SJSA1 (cell line): ENCODE measurements at places on chromosomes 6 and 20. TPM values are rescaled to one million over a fixed set of nuclear protein-coding genes. Genes with fewer than 3 reads are reported as not detected.

The ARFGEF3 gene
- total RNA-seq, result not detected in 2 replicates

The PCNA gene
- 391 and 409 TPM in 2 replicates for total RNA-seq

The STX16 gene
- total RNA-seq, result 26.2 and 32.7 TPM in 2 replicates

The GHRH gene
- total RNA-seq, result not detected in 2 replicates

The HRH3 gene
- not detected in 2 replicates for total RNA-seq

The SOX18 gene
- 61.7 and 70.0 TPM in 2 replicates for total RNA-seq

- no peaks in the 10 kb centered on the region for H3K36me3 ChIP-seq
- no peak for DNase-seq
- H3K4me1 ChIP-seq, result no peaks in the 10 kb centered on the region
- H3K27me3 ChIP-seq, result no peaks in the 10 kb centered on the region
- H3K4me3 ChIP-seq, result no peak overlapping the region
Observed at GRCh38 chr6:107770541-107770940, 53.6 kb downstream of the SCML4 start.

GRCh38 chr20:8234580-8234979, 102.5 kb downstream of the PLCB1 start:
- no peaks in the 10 kb centered on the region for H3K4me1 ChIP-seq
- H3K36me3 ChIP-seq, result no peaks in the 10 kb centered on the region
- H3K27me3 ChIP-seq, result no peaks in the 10 kb centered on the region
- no peak for DNase-seq

- H3K4me1 ChIP-seq, result no peaks in the 10 kb centered on the region
- H3K27me3 ChIP-seq, result no peaks in the 10 kb centered on the region
- H3K27ac ChIP-seq, result no peak overlapping the region
Observed at GRCh38 chr20:37886851-37887297, 16.1 kb upstream of the VSTM2L start.

GRCh38 chr6:100506651-100507050, 41.9 kb upstream of the SIM1 start:
- no peak for DNase-seq
- no peak overlapping the region for H3K4me3 ChIP-seq
- peaks cover 29% of the 10 kb centered on the region for H3K4me1 ChIP-seq
- no peaks in the 10 kb centered on the region for H3K27me3 ChIP-seq
- no peak overlapping the region for H3K27ac ChIP-seq
- peaks cover 20% of the 10 kb centered on the region for H3K36me3 ChIP-seq

DNA sequence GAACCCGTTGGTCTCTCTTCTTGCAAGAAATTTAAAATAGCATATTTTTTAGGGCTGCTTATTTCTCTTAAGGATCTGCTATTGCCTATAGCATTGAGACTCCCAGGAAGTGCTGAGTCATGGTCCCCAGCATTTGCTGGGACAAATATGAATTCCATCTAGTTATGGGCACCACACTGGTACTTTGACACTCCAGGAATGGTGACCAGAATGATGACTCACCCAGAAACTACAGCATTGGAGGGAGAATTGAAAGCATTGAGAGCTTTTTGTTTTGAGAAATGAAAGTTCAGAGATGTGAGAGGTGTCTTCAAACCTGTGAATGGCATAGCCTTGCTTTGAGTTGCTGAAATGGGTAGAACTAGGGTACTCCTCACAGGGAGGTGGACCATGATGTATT, 699.7 kb downstream of the DHX35 start:
- H3K27me3 ChIP-seq, result no peaks in the 10 kb centered on the region
- H3K4me3 ChIP-seq, result no peak overlapping the region
- H3K4me1 ChIP-seq, result no peaks in the 10 kb centered on the region
- DNase-seq, result no peak
- no peaks in the 10 kb centered on the region for H3K36me3 ChIP-seq

DNA sequence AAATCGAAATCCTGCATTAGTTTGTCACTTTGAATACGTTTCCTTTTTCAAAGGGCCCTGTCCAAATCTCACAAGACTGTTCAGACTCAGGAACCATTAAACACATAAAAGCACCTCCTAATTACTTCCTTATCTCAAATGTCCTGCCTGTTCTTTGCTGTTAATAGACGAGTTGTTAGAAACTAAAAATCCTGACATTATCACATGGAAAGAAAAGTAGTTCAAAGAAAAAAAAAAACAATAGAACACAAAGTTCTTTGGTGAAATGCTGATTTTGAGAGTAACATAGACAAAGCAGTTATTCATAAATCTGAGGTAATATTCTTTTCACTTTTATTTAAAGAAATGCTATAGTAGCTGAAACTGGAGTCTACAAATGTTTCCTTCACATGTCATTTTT, 12.1 kb upstream of the TAB2 start:
- peaks cover 18% of the 10 kb centered on the region for H3K4me1 ChIP-seq
- no peak for DNase-seq
- H3K27ac ChIP-seq, result no peak overlapping the region
- no peak overlapping the region for H3K4me3 ChIP-seq
- H3K27me3 ChIP-seq, result no peaks in the 10 kb centered on the region

GRCh38 chr20:33053291-33054106, at the start of gene BPIFB3:
Gene BPIFB3 (plus strand): TSS chr20:33053903. CDS start chr20:33055436, 1,533 bp downstream.
- H3K27me3 ChIP-seq, result no peaks in the 10 kb centered on the region
- DNase-seq, result no peak
- no peaks in the 10 kb centered on the region for H3K4me1 ChIP-seq
- H3K36me3 ChIP-seq, result no peaks in the 10 kb centered on the region

DNA sequence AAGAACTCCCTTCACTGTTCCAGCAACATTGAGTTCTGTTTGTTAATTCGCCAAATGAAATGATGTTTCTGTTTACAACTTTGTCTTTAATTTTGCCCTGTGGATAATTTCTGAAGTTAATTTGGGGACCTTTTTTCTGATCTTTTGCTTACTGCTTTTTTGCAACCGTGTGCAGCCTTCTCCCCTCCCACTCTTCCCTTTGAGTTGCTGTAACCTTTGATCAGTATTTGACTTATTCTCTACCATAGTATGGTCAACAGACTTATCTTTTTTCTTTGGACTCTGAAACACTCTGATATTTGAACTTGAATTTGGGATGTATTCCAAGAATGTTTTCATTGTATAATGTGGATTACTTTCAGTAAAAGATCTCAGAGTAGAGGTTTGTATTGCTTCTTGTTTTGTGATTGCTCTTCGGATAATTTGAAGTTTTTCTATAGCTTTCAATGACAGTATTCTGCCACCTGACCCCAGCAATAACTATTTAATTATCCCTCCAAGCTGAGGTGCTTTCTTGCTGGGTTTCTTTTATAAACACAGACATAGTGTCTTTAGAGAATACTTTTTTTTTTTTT, 46.2 kb downstream of the LRRN4 start:
- no peak overlapping the region for H3K27ac ChIP-seq
- peaks cover 15% of the 10 kb centered on the region; the same call in 1 of the 2 replicates for H3K4me1 ChIP-seq
- DNase-seq, result no peak
- H3K27me3 ChIP-seq, result no peaks in the 10 kb centered on the region

DNA sequence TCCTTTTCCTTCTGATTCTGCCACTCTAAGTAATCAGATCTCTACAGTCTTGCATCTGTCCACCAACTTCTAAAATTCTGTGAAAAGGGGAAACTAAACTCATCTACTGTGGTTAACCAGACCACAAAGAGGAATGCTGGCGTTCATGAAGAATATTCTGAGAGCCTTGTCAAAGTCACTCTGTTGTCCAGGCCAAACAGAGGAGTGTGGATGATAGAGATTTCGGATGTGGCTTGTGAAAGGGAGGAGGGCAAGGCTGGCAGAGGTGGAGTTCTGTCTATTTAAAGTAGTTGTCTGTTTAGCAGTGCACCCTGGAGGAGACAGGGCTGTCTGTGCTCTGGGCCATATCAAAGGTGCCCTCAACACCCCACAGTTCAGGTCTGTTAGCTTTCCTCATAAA, 33.9 kb downstream of the CCN2 start:
- H3K27ac ChIP-seq, result no peak overlapping the region
- no peak overlapping the region for H3K4me3 ChIP-seq
- no peak for DNase-seq
- no peaks in the 10 kb centered on the region for H3K27me3 ChIP-seq

GRCh38 chr6:167733740-167734661, 92.7 kb upstream of the AFDN start:
- H3K4me3 ChIP-seq, result no peak overlapping the region
- H3K27ac ChIP-seq, result no peak overlapping the region
- H3K27me3 ChIP-seq, result no peaks in the 10 kb centered on the region
- no peaks in the 10 kb centered on the region for H3K36me3 ChIP-seq
- peaks cover 5% of the 10 kb centered on the region for H3K4me1 ChIP-seq

- no peaks in the 10 kb centered on the region for H3K36me3 ChIP-seq
- DNase-seq, result no peak
- H3K4me3 ChIP-seq, result no peak overlapping the region
- no peak overlapping the region for H3K27ac ChIP-seq
Observed at GRCh38 chr20:34175879-34176278, 63.8 kb upstream of the EIF2S2 start.

DNA sequence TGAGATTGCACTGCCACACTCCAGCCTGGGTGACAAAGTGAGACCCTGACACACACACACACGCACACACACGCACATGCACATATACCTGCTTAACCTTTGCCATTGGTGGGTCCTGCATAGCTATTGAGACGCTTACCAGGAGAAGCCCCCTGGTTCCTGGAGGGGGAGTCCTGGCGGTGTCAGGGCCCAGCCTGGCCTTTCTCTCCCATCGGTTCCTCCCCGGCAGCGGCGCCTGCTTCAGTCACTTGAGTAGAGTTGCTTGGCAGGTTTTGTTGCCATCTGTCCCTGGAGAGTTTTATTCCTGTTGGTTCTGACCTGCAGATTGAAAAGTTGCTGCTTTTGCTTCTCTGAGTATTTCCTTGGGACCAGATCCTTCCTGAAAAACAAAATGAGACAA, 20.6 kb upstream of the FAM209A start:
- H3K36me3 ChIP-seq, result peaks cover 15% of the 10 kb centered on the region
- no peak overlapping the region for H3K4me3 ChIP-seq
- no peak for DNase-seq
- no peak overlapping the region for H3K27ac ChIP-seq

DNA sequence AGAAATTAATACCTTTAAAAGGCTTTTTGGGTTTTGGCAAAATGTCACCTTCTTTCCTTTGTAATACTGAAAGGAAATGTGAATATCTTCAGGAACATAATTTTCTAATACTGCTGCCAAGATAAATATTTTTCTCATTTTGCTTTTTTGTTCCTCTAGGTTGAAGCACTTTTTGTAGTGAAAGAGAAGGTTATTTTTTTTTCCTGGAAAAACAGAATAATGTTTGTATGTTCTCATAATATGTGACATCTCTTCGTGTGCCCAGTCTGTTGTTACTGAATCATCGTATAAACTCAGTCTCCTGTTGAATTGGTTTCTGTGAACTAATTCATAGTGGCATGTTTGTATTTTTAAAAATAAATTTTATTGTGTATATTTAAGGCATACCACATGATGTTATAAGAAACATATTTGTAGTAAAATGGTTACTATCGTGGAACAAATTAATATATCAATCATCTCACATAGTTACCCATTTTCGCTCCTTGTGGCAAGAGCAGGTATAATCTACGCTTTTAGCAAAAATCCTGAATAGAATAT, 74.4 kb downstream of the SH3BGRL2 start:
- no peaks in the 10 kb centered on the region for H3K4me1 ChIP-seq
- no peak overlapping the region for H3K4me3 ChIP-seq
- no peak overlapping the region for H3K27ac ChIP-seq
- no peak for DNase-seq
- no peaks in the 10 kb centered on the region for H3K27me3 ChIP-seq

GRCh38 chr20:31630187-31630790, 7.4 kb upstream of the COX4I2 start:
- H3K4me3 ChIP-seq, result no peak overlapping the region
- no peaks in the 10 kb centered on the region for H3K36me3 ChIP-seq
- no peaks in the 10 kb centered on the region for H3K27me3 ChIP-seq
- DNase-seq, result no peak
- H3K4me1 ChIP-seq, result no peaks in the 10 kb centered on the region

GRCh38 chr6:126947070-126947469, 171.4 kb upstream of the RSPO3 start:
- no peak overlapping the region for H3K27ac ChIP-seq
- no peaks in the 10 kb centered on the region for H3K36me3 ChIP-seq
- DNase-seq, result no peak
- H3K27me3 ChIP-seq, result no peaks in the 10 kb centered on the region
- H3K4me1 ChIP-seq, result no peaks in the 10 kb centered on the region

- peak overlapping the region; percentile 15 for H3K27ac ChIP-seq
- no peak for DNase-seq
- peaks cover 27% of the 10 kb centered on the region for H3K4me1 ChIP-seq
- H3K36me3 ChIP-seq, result peaks cover 15% of the 10 kb centered on the region
- H3K4me3 ChIP-seq, result no peak overlapping the region
Observed at GRCh38 chr6:106275692-106276091, 49.9 kb downstream of the ATG5 start.

DNA sequence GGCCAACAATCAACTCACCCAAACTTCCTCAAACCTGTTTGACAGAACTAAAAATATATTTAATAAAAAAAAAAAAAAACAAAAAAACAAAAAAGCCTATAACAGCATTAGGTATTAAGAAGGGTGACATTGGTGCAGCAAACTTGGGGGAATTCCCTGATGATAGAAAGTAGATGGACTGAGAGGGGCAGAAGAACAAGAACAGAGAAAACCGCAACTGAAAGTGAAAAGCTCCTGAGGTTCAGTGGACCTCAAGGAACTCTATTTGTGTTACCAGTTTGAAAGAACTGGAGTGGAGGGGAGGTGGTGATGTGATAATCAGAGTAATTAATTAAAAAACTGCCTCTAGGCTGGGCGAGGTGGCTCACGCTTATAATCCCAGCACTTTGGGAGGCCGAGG, 53.8 kb downstream of the MACROD2 start:
- no peak overlapping the region for H3K4me3 ChIP-seq
- H3K36me3 ChIP-seq, result no peaks in the 10 kb centered on the region
- DNase-seq, result no peak
- no peaks in the 10 kb centered on the region for H3K4me1 ChIP-seq
- H3K27me3 ChIP-seq, result no peaks in the 10 kb centered on the region
- H3K27ac ChIP-seq, result no peak overlapping the region
